ENCODE measurements at places on chromosomes 7 and 10. TPM values are rescaled to one million over a fixed set of nuclear protein-coding genes. Genes with fewer than 3 reads are reported as not detected.

DNA sequence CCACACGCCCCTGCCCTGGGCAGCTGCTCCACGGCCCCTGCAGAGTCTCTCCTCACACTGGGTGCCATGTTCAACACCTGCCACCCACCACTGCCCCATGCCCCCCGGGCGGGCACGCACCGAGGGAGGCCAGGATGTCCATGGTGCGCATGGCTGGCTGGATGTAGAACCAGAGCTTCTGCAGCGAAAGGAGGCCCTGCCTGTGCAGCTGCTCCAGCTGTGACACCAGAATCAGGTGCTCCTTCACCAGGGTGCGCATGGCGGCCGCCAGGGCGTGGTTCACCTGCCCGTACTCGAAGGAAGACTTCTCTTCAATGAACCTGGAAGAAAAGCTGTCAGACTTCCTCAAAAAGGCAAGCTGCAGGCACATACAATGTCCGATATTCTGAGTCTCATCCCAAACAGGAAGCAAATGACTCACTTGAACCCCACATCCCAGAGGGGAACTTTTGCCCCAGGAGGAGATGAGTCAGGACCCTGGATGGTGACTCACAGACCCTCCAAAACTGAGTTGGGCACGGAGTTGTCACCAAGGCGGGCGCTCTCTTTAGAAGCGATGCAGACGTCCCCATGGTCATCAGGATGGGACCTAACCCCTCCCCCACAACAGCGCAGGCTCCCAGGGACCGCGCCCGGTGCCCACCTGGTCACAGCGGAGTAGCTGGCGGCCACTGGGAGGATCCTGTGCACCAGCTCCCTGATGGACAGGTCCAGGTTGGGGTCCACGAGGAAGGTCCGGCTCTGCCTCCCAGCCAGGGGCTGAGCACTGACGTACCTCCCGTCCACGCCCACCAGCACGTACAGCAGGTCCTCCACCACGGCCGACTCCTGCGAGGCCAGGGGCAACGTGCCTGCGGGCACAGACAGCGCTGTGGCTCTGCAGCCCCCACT lies 15.5 kb downstream of the TUBGCP2 start:
- DNase-seq, result peak; percentile 77

- no peak for DNase-seq
These were observed 18.3 kb upstream of the GNAT3 start for GRCh38 chr7:80530136-80530535.

GRCh38 chr10:25102147-25102822 lies 72.5 kb upstream of the GPR158 start:
- DNase-seq, result no peak

DNA sequence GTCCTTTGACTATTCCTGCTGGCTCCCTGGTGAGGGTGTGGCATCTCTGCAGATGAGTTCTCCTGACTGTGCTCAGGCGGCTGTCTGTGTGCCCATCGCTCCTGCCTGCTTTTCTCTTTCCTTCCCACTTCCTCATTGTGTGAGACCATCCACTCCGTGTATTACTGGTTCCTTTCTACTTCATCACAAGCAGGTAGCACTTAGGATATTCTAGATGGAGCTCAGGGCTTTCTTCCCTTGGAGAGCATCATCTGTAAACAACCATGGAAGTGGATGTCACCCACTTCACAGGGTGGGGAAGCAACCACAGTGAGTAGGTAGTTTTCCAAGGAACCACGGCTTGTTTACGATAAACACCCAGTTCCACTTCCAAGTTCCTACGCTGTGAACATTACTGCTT lies 15.7 kb downstream of the DNAJB6 start:
- DNase-seq, result peak; percentile 18

DNA sequence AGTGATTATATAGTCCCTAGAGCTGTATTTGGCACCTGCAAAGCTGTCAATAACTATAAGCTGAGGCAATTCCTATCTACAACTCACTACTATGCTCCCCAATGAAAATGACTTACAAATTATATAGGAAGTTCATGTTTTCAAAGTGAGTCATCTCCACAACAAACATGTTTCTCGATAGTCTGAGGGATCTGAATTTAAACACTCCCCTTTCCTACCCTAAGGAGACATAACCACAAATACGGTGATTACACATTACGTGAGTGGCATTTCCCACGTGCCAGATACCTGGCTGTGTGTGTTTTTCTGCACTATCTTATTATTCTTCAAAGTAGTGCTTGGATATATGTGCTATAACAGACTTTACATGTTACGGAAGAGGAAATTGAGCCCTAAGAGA lies 122.5 kb upstream of the C1QL3 start:
- no peak for DNase-seq

GRCh38 chr10:21830037-21830436 lies 173.5 kb downstream of the DNAJC1 start:
- DNase-seq, result no peak

DNA sequence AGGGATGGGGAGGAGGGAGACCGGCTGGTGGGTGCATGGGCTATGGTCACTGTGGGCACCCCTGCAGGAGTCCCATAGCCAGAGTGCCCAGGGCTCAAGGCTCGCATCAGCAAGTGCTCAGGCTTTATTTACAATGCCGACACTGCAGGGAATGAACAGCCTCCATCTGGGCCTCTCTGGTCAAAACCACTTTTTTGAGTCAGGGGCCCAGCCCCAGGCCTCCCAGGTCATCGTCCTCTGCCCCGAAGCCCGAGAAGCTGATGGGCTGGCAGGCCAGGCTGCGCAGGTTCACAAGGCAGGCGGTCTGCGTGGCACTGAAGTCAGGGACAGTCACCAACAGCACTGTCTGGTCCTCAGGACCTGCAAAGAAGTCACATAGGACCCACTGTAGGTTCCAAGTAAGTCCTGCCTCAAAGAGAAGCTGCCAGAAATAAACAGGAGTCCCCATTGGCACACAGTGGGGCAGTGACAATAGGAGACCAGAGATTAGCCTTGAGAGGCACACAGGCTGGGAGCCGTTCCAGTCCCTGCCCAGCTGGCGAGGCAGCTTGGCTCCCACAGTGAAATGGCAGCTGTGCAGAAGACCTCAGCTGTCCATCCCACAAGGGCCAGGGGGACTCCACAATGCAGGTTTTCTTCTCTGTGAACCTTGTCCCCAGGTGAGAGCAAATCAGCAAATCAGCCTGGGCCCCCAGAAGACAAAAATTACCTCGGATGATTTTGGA lies 8.6 kb downstream of the POLD2 start:
- DNase-seq, result no peak

DNA sequence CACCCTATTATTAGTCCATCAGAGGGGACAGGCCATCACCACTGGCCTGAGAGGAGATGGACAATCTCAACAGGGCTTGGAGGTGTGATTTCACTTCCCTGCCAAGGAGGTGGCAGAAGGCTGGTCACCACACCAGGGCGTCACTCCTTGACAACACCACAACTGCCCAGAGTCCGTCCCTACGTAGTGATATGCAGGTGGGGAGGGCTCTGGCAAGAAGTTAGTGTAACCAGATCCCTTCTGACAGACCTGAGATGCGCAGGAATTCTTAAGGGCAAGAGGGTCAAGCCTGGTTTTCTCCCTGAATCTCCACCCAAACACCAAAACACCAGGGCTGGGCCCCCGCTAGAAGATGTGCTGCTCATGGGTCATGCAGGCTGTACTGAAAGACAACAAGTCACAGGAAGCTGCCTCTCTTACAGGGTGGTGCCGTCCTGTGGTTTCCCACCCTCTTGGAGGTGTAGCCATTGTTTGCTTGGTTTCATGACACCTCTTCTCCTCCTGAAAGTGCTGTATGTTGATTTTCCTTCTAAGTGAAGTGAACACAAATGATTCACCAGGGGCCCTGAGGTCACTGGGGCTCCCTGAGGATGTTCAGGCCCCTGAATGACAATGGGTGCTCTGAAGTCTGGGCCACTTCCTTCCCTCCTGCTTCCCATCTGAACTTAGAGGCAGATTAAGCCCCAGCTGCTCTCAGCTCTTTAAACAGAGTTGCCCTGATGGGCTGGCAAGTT lies 27.1 kb downstream of the ATXN7L1 start:
- DNase-seq, result no peak

DNA sequence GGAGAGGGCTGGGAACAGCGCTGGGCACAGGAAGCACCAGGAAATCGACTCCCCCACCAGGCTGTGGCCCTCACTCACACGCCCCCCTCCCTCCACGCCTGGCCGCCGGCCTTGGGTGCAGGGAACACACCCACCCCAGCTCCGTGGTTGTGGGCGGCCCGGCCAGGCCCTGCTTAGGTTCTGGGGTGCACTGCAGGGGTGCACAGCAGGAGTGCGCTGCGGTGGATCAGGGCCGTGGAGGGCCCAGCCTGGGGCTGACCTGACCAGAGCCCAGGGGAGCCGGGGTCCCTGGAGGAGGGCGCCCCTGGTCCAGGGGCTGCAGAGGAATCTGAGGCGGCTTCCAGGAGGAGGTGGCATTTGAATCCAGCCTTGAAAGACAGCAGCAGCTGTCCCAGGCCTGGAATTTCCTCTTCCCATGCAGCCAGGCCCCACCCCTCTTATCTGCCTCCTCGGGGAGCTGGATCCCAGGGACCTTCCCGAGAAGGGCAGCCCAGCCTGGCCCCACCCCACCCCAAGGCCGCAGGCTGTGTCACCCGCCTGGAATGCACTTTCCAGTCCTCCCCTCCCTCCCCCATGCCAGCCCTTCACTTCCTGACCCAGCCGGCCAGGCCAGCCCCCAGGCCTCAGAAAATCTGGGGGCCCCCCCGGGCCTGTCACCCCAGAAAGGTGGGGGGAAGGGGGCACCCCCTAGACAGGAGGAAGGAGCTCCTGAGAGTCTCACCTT lies 18.4 kb upstream of the PDGFA start:
- DNase-seq, result peak; percentile 81

MICALL2 gene
- total RNA-seq, result 11.5 TPM

IDI2 gene
- not detected for total RNA-seq

SEPTIN7 gene
- total RNA-seq, result 43.1 TPM

LDB3 gene
- 0.22 TPM for total RNA-seq

FOXK1 gene
- 14.2 TPM for total RNA-seq

All from pancreas (tissue), 10 donors.